ENCODE measurements at places on chromosomes 13 and 19.

- DNase-seq, result peak; percentile 86
Observed at GRCh38 chr13:114068656-114069318, 63.6 kb downstream of the RASA3 start.

DNA sequence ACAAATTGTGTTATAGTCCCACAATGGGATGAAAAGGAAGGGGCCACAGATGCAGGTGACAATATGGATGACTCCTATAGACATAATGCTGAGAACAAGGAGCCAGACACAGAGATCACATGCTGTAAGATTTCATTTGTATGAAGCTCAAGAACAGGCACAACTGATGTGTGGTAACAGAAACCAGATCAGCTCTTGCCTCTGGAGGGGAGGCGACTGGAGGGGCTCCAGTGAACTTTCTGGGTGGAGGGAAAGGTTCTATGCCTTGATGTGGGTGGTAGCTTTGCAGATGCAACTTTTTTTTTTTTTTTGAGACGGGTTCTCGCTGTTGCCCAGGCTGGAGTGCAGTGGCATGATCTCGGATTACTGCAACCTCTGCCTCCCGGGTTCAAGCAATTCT, 6.0 kb upstream of the RABAC1 start:
- DNase-seq, result no peak

- no peak for DNase-seq
Observed at GRCh38 chr13:74230984-74231501, 96.8 kb upstream of the KLF12 start.

DNA sequence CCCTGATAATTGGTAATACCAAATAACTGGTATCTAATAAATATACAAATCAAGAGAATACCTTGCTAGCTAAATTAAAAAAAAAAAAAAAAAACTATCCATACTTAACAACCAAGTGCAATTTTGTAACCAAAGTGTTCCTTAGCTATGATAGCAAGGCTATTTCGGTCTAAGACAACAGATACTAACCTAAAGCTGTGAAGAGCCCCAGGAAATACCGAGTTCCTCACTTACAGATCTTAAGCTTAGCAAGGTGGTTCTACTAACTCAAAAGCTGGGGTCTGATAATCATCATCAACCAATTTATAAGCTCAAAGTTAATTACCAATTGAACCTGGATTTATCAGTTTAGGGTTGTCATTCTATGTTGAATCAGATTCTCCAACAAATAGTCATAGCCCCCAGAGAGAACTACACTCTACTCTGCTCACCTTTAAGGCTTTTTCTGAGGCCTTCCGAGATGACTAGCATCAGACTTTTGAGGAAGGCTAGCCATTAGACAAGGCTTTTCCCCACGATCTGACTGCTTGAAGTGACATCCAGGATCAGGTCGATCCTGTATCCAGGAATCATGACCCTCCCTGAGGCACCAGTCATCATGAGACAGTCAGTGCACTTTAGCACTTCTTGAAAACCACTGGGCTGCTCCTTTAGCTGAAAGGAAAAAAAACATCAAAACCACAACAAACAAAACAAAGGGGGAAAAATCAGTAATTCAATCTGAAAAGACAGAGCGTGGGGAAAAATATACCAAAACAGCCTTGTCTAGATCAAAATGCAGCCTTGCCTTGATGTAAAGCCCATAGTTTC, 31.9 kb downstream of the INTS6 start:
- no peak for DNase-seq

DNA sequence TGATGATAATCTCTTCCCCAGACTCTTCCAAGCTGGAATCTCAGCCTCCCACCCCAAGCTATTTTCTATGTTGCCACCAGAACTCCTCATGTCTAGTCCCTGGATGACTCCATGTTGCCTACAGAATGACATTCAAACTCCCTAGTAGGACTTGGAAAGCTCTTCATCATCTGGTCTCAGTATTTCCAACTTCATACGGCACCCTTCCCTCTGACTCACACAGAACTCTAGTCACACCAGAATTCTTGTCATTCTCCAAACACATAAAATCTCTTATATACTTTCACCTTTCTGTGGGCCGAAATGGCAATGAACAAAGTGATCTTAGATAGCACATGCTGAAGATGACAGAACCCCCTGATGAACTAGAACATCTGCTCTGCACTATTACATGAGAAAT, 86.2 kb downstream of the CAB39L start:
- peak; percentile 17 for DNase-seq

Data from amniotic epithelial cell (primary cell).